ENCODE measurements at places on chromosomes 2 and 18.

GRCh38 chr2:217964275-217965161 is 38.3 kb downstream of the TNS1 start:
- DNase-seq: no peak

DNA sequence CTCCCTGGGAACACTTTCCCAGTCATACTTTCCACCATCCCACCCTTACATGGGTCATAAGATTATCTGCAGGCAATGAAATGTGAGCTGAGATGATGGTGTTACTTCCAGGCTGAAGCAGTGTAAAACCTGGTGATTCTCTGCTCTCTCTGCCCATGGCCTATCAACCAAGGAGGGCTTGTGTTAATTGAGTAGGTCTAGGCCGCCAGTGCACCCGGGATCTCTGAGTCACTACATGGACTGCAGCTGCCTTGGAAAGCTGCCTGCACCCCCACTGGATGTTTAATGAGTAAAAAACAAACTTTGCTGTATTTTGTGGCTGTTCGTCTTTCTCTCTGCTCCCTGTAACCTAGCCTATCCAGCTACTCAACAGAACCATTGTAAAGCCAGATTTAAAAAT is 451.7 kb upstream of the SMIM21 start:
- DNase-seq: no peak

- DNase-seq: no peak
Observed at GRCh38 chr2:220586980-220587530, 959.6 kb downstream of the SLC4A3 start.

DNA sequence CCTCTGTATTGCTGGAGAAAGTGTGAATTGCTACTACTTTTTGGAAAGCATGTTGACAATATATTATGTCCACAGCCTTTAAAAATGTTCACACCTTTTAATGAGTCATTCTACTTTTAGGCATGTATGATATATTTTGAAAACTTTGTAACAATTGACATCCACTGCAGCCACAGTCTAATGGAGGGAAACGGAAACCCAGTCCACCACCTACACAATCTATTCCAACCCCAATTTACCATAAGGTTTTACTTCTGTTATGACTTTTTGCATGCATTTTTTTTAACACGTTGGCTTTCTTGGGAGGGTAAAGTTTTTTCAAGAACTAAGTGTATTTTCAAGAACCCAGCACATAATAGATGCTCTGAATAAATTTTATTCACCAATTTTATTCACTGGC is 38.5 kb upstream of the ATP8B1 start:
- no peak for DNase-seq

- no peak for DNase-seq
Observed at GRCh38 chr2:205858275-205858674, 176.0 kb downstream of the NRP2 start.

- no peak for DNase-seq
Observed at GRCh38 chr2:174495365-174496012, 8.7 kb upstream of the GPR155 start.

GRCh38 chr2:1727796-1728474 is 16.4 kb downstream of the PXDN start:
- no peak for DNase-seq

- no peak for DNase-seq
Observed at GRCh38 chr18:44325903-44326635, 354.6 kb upstream of the SETBP1 start.

DNA sequence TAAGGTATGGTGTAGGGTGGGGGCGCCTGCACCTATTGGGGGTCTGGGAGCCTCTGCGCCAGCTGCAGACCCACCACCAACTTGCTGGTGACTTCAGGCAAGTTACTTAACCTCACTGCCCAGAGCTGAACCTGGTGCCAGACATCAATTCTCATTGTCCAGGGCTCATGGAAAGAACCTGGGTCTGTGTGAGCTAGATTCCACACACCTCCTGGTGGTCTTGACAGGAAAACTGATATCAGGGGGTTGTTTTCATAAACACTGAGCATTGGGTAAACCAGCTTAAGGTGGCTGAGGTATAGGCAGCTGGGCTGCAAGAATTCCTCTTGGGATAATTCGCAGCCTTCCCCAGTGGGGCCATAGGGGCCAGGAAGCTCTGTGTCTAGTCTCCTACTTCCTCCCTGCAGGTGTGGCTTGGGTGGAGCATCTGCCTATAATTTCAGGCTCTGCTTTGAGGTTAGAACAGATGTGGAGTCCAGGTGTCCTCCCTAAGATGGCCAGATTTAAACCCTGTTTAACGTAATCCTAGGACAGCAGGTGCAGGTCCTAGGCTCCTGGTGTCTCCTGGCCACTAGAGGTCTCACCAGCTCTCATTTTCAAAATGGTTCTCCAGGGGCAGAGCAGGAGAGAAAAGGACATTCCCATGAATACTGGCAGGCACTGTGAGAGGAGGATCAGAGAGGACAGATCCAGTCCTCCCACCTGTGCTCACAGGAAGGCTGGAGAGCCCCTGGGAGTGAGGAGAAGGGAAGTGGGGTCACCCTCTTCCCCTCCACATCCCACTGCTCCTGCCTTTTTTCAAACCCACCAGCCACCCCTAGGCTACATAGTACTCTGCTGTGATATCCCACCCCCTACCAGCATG is 100.4 kb upstream of the SMAD2 start:
- no peak for DNase-seq

DNA sequence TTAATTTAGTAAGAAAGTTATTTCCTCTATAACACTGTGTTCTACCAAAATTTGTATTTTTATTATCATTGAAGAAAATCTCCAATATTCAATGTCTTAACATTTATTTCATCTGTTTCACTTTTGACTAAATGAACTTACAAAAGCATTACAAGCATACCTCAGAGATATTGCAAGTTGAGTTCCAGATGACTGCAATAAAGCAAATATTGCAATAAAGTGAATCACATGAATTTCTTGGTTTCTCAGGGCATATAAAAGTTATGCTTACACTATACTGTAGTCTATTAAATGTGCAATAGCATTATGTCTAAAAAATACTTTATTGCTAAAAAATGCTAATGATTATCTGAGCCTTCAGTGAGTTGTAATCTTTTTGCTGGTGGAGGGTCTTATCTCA is 78.3 kb downstream of the TTC32 start:
- no peak for DNase-seq

DNA sequence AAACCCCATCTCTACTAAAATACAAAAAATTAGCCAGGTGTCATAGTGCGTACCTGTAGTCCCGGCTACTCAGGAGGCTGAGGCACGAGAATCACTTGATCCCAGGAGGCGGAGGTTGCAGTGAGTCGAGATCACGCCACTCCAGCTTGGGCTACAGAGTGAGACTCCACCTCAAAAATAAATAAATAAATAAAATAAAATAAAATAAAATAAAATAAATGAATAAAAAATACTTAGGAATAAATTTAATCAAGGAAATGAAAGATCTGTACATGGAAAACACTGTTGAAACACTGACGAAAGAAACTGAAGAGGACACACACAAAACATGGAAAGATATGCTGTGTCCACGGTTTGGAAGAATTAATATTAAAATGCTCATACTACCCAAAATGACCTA is 56.5 kb upstream of the ASPRV1 start:
- DNase-seq: no peak

GRCh38 chr2:21422050-21422449 is 298.3 kb downstream of the TDRD15 start:
- DNase-seq: no peak

DNA sequence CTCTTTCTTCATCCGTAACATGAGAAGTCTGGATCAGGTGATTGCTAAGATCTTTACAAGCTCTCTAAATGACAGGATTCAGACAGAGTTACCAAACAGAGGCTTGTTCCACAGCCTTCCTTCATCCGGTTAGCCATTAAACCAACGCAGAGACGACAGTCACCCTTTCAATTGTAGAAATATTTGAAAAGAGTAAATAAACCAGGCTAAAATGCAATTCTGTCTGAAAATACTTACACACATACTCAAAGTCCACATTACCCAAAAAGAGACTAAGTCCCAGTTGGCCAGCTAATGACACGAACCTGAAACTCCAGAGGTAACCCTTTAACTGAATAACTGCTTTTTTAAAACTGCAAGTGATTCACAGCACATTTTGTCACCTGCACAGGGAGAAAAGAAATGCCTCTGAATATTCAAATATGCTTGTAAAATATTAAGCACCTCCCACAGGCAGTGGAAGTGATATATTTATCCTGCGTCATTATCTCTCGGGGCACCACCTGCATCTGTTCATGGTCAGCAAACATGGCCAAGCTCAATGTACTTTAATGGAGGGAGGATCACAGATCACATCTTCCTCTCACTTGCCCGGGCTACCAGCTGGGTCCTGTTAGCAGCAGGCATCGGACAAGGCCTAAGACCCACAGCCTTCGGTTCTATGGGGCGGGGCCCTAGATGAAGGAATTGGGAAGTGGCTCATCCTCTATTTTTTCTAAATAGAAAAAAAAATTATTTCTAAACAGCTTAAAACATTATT is 38.8 kb upstream of the DNER start:
- no peak for DNase-seq

DNA sequence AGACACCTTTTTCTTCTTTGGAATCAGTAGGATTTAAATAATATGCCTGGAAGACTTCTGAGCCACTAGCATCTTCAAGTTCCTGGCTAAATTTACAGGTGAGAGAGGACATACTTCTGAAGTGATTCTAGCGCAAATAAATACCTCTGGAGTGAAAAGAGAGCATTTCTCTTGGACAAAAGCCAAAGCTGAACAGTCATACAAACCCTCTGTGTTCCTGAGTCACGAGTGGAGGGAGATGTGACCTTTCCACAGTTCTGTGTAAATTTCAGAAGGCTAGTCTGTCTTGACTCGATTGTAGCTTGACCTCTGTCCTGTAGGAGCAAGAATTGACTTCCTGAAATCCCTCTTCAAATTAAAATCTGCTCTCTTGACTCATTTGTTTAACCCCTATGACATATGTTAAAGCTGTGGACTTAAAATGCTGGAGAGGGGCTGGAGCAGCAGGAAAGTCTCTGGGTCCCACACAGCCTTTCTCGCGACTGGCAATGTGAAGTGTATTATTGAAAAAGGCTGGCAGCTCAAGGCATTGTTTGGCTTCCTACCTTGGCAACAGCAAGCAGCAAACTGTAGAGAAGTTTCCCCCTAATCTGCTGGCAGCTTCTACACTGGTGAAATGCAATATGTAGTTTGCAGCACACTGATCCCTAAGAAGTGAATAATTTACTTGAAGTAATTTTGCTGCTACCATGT is 79.6 kb upstream of the GCFC2 start:
- no peak for DNase-seq

DNA sequence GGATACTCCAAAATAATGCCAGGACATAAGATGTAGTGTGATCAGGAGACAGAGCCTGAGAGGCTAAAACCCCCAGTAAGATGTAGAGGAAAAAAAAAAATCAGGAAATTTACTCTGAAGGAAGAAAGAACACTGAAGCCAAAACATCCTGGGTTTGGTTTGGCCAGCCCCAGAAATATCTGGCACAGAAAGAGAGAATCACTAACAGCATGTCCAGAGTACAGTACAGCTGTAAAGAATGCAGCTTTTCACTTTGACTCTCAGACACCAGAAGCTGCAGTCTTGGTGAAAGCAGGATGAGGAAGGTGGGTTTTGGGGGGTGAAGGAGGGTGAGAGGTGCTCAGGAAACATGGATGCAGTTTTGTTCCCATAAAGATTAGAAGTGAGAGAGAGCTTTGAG is 1577.7 kb upstream of the ACVR2A start:
- DNase-seq: no peak

- no peak for DNase-seq
Observed at GRCh38 chr2:161036926-161037325, 123.3 kb upstream of the TANK start.

GRCh38 chr2:16729335-16729734 is 63.7 kb upstream of the CYRIA start:
- DNase-seq: no peak

- no peak for DNase-seq
Observed at GRCh38 chr18:59916746-59917145, 16.9 kb downstream of the PMAIP1 start.

- no peak for DNase-seq
Observed at GRCh38 chr2:218557941-218558340, 10.2 kb downstream of the USP37 start.

GRCh38 chr2:179248024-179248348 is 16.6 kb downstream of the SESTD1 start:
- no peak for DNase-seq

- no peak for DNase-seq
Observed at GRCh38 chr18:42623935-42624334, 491.6 kb downstream of the RIT2 start.

GRCh38 chr18:63329431-63330145 is 10.0 kb upstream of the BCL2 start:
- DNase-seq: no peak

DNA sequence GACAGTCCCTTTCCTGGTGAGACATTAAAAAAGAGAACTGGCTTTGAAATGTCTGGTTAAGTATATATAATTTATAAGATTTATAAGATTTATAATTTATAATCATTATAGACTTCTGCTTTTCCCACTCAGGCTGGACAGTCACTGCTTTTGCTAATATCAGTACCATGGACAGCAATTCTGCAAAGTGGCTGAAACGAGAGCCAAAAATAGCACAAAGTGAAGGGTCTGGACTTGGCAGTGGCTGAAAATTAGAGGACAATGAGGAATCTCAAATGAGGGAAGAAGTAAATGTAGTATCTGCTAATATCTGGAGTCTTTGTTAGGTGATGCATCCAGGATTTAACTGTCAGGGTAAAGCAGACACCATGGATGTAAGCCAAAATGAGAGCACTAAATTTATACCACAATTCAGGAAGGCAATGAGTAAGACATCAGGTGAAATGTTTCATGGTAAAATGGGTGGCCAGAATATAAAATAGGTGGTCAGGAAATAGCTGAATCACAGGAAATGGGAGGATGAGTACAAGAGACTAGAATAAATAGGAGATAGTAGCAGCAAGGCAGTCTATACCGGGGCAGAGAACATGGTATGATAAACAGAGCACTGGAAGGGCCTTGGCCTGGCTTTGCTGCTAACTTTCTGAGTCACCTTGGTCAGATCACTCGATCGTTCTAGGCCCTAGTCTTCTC is 39.6 kb upstream of the BOD1L2 start:
- no peak for DNase-seq

- no peak for DNase-seq
Observed at GRCh38 chr2:30758191-30758651, 49.0 kb downstream of the CAPN13 start.

GRCh38 chr2:69576880-69577279 is 66.7 kb downstream of the AAK1 start:
- no peak for DNase-seq

DNA sequence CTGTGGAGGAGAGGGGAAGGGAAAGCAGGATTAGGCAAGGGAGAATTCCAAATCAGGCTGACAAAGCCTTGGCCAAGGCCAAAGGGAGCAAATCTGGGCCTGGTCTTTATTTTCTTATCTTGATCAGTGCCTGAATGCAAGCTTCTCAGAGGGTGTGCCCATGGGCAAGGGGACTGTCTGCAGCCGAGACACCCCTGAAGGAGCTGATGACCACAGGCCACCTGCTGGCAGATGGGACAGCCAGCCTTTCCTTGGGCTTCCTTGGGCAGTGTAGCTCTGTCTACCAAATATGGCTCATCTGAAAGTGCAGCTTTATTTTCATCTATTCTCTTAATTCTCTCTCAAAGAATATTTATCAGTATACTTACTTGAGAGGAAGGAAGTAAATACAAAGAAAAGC is 117.0 kb downstream of the PKP4 start:
- no peak for DNase-seq

- no peak for DNase-seq
Observed at GRCh38 chr18:70523792-70524182, 234.9 kb downstream of the SOCS6 start.

GRCh38 chr2:212854771-212855170 is 296.6 kb downstream of the IKZF2 start:
- no peak for DNase-seq

GRCh38 chr2:19911808-19912509 is 10.2 kb upstream of the TTC32 start:
- no peak for DNase-seq

- no peak for DNase-seq
Observed at GRCh38 chr2:237889811-237890210, 30.4 kb downstream of the RAMP1 start.
